Pons (tissue), 1 donor: ENCODE measurements at places on chromosomes 11 and 22.

DNA sequence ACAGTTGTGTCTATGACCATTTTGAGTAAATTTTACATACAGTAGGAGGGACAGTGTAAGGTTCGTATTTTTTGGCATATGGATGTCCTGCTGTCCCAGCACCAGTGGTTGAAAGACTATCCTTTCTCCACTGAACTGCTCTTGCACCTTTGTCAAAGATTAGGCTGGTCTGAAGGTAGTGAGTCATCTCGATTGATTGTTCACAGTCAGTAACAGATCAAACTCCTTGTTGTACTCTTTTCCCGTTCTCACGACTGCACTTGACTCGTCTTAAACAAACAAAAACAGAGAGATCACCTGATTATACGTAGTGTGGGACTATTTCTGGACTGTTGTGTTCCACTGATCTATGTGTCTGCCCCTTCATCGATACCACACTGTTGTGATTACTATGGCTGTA lies 77.1 kb downstream of the DGCR2 start:
- DNase-seq, result no peak

DNA sequence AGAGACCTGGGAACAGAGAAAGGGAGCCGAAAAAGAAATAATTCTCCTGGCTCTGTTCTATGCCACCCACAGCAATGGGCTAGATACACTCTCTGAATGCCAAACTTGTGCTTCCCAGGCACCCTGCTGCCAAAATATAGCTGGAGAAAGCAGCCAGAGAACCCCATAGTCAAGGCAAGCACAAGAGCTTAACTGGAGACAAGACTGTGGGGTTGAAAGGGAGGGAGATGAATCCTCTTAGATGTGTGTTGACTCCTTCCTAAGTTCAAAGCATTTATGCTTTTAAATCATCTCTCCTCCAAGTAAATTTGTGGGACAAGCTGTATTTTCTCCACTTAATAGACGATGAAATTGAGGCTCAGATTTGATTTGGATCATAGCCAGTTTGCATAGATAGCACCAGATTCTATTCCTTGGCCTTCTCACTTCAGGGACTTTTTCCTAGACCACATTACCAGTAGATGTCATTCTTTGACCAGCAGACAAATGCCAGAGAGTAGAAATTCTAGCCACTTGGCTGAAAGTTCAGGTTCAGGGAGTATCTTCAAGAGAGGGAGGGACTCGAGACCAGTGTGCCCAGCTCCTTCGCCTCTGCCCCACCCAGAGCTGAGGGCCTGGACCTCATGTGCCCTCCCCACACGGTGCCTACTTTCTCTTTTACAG lies 16.5 kb upstream of the ETS1 start:
- peak; percentile 32 for DNase-seq

- no peak for DNase-seq
Measured at GRCh38 chr11:64029773-64030172, 6.0 kb upstream of the FLRT1 start.

DNA sequence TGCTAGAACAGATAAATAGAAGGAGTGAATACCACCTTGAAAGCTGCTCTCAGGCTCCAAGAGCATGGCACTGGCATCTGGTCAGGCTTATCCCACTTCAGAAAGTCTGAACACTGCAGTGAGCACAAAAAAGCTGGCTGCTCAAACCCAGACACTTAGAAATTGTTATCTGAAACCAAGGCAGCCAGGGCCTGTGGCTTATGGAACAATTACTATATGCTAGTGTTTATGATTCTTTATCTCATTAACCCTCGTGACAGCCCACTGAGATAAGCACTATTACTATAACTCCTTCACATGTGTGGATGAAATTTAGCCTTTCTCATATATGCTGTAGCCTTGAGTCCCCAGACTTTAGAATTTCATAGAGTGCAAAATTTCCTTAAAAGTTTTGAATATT lies 400.2 kb downstream of the RAB38 start:
- DNase-seq, result no peak

DNA sequence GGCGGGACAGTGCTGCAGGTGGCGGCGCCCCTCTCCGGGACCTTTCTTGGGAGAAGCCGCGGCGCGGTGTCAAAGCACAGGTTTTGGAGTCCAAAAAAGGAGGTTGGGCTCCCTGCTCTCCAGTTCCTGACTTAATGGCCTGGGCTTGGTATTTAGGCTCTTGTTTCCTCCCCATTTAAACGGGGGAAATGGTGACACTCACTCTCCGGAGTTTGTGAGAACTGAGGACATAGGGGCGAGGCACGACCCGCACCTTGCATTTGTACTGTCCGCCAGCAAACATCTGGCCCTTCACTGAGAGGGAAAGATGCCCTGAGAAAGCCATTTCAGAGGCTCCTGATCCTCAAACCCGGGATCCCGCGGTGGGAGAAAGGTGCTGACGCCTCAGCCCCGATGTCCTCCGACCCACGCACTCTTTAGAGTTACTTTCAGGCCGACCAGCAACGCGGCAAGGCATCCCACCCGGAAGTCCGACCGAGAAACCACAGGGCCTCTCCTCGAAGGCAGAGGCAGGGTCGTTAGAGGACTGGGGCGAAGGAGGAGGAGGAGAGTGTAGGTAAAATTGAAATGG lies 2.9 kb upstream of the WDR74 start:
- DNase-seq, result no peak

- DNase-seq, result no peak
Measured at GRCh38 chr11:69301455-69302401, 7.8 kb downstream of the MYEOV start.

- DNase-seq, result peak; percentile 36
Measured at GRCh38 chr11:114928260-114928870, 250.0 kb downstream of the NXPE2 start.

- DNase-seq, result no peak
Measured at GRCh38 chr11:117731722-117732290, 65.2 kb downstream of the DSCAML1 start.

- DNase-seq, result no peak
Measured at GRCh38 chr11:65251476-65251875, 10.3 kb upstream of the POLA2 start.
